NCI-H510A treated with DMSO at 0.1 percent for 48 hours (cell line): ENCODE measurements at places on chromosomes 6 and 20.

DNA sequence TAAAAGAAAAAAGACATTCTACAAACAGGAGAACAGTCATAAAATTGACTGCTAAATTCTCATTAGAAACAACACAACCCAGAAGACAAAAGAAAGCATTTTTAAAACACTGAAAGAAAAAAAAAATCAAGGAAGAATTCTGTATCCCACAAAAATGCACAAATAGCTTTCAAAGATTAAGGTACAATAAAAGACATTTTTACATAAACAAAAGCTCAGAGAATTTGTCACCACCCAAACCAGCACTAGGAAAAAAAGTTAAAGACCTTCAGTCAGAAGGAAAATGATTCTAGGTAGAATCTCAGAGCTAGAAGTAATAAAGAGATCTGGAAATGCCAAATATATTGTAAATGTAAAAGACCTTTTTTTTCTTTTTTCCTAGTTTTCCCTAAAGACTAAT, 252.4 kb downstream of the CLIC5 start:
- DNase-seq, result no peak

- no peak for DNase-seq
Measured at GRCh38 chr20:38108438-38108985, 56.6 kb downstream of the TGM2 start.

- DNase-seq, result no peak
Measured at GRCh38 chr20:20638878-20639277, 73.6 kb downstream of the RALGAPA2 start.

DNA sequence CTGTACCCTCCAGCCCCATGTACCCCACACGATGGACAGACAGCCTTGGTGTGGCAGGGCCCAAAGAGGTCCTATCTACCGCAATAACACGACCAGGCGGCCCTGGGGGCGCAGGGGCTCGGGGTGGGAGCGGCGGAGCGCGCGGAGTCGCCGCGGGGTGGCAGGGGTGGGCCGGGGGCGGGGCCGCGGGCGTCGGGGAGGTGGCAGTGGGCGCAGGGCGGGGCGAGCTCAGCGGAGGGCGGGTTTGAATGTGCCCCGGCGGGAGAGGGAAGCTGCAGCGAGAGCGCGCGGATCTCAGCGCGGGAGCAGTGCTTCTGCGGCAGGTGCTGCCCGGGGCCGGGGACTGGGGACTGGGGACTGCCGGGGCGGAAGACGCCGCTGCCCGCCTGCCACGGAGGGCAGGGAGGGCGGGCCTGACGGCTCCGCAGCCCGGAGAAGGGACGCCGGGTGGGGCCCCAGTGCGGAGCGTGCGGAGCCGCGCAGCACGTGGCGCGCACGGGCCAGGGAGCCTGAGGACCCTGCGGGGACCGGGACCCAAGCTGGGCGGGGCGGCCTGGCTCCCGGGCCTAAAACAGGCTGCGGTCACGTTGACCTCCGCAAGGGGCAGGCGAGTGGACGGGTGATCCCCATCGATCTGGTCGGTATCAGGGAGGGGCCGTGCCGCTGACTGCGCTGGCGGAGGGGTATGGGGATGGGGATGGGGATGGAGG, at the start of gene SLC29A1:
Gene SLC29A1 (plus strand): TSS at position 277 of the 710 bp plus-strand sequence. CDS start 3,719 bp downstream, outside the sequence.
- peak; percentile 87 for DNase-seq

DNA sequence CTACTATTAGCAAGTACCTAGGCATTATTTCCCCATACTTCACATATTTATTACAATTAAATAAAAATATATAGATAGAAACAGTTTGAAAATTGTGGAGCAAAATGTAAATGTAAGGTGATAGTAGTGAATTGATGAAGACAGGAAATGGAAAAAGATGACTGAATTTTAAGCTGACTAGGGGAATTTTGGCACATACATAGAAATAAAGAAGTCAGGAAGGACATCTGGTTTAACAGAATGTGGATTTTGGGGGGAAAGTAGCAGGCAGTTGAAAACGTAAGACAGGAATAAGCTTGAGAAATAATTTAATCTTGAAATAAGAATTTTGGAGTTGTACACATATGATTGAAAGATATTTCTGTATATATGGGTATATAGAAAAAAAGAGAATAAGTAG, 701.7 kb upstream of the CITED2 start:
- DNase-seq, result no peak

DNA sequence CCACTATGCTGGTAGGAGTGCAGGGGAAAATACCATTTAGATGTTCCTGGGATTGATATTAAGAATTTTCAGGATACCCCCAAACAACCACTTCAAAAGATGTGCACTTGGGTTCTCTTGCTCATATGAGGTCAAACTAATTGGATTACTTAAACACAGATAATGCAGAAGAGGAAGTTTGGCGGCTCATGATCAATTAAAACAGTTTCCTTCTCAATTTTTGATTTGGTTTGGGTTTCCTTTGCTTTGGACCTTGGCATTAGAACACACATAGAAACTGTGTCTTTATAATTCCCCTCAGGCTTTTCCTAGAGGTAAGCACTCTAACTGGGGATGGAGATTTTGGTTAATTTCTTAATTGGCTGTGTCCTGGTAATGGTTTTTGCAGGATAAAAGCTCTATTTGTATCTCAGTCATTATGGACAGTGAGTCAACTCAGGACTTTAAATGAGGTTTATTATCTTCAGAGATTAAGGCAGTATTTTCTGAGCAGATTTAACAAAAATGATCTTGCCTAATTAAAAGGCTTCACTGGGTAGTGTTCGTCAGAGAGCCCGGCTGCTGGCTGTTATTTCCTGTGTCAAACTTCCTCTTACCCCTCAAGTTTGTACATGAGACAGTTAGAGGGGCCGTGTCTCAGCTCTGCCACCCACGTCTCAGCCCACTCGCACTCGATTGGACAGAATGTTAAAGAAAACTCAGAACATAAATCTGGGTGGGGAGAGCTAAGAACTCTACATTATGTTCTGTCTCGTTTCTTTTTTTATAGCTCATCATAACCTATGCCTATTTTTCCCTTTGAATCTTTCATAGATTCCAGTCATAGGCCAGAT, 50.3 kb upstream of the PREP start:
- no peak for DNase-seq

DNA sequence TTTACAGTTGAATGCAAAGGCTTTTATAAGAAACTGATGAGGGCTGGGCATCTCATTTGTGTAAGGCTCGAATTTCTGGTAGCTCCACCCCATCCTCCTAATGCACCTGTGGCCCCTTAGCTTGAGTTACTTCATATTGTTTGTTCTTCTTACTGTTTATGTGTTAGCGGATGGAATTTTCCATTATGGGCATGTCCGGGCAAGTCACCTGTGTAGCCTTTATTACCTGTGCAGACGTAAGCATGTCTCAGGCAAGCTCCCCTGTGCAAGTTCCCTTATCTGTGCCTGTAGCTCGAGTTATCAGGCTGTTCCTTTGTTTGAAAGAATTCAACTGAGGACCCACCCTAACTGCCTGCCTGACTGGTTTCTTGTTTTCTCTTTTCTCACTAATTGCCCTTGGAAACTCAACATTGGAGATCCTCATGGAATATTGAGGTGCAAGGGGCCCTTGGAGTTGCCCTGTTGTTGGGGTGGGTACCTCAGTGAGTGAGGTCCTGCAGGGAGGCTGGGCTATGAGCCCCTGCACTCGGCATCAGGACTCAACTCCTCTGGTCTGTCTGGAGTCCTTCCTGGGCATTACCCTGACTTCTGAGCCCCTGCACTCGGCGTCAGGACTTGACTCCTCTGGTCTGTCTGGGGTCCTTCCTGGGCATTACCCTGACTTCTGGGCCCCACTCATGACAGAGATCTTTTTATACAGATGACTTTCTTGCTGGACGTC, 207.9 kb upstream of the SULF2 start:
- no peak for DNase-seq

- no peak for DNase-seq
Measured at GRCh38 chr6:43838276-43839036, 68.4 kb downstream of the VEGFA start.

DNA sequence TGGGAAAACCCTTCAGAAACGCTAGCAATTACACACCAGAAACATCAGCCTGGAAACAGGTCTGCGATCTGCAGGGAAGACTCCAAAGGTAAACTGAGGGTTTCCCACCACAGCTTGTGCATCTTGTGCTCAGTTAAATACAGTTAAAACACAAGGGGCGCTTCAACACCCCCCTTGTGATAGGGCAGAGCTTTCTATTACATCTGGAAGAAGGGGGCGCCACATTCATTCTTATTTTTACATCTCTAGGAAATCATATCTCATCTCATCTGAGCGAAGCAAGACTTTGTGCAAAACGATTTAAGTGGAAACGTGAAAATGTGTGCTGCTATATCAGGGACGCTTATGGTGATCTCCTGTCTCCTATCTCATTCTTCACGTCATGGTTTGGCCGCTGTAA, 58.5 kb downstream of the PRND start:
- DNase-seq, result no peak

- DNase-seq, result no peak
Measured at GRCh38 chr20:22303523-22303922, 280.8 kb downstream of the FOXA2 start.
